ENCODE measurements at places on chromosomes 6 and 20.

GRCh38 chr20:11020712-11021111, 346.9 kb upstream of the JAG1 start:
- DNase-seq, result no peak

DNA sequence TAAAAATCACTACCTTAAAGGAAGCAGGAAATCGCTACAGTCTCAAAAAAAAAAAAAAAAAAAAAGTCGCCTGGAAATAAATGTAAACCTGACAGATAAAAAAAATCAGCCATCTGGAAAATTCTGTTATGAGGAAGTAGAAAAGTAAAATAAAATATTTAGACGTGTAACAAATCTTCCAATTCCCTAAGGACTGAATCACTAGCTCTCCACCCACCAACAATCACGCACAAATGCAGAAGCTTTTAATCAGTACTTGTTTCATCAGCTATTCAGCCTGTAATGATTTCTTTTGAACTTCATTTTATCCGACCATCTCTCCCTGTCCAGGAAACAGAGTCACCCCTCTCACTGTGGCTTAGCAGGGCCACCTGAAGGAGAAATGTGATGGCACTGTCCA, 59.0 kb downstream of the SLC23A2 start:
- no peak for DNase-seq

DNA sequence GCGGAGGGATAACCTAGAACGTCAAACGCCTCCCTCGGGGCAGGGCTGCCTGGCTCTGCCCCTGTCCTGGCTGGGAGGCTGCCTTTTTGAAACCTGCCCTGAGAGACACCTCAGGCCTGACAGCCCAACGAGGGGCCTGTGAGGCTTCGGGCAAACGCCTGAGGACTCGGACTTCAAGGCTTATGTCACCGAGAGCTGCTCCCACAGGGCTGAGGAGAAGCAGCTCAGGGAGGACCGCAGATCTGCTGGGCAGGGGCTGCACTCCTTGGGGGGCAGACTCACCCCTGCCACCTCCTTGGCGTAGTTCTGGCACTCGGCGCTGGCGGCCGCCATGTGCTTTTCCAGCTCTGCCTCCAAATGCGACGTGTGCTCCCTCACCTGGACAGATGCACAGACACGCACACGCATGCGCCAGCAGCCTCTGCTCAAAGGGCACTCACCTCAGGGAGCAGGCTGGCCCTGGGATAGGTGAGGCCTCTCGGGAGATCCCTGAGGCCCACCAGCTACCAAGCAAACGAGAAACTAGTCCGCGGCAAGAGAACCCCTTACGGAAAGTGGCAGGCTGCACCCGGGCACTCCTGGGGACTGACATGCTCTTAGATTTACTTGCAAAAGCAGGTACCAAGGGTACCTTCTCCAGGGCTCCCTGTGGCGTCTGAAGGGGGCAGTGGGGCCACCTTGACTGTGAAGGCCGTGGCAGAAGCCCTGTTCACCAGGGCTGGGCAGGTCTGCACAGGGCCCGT, 49.6 kb downstream of the DSTN start:
- DNase-seq, result no peak

DNA sequence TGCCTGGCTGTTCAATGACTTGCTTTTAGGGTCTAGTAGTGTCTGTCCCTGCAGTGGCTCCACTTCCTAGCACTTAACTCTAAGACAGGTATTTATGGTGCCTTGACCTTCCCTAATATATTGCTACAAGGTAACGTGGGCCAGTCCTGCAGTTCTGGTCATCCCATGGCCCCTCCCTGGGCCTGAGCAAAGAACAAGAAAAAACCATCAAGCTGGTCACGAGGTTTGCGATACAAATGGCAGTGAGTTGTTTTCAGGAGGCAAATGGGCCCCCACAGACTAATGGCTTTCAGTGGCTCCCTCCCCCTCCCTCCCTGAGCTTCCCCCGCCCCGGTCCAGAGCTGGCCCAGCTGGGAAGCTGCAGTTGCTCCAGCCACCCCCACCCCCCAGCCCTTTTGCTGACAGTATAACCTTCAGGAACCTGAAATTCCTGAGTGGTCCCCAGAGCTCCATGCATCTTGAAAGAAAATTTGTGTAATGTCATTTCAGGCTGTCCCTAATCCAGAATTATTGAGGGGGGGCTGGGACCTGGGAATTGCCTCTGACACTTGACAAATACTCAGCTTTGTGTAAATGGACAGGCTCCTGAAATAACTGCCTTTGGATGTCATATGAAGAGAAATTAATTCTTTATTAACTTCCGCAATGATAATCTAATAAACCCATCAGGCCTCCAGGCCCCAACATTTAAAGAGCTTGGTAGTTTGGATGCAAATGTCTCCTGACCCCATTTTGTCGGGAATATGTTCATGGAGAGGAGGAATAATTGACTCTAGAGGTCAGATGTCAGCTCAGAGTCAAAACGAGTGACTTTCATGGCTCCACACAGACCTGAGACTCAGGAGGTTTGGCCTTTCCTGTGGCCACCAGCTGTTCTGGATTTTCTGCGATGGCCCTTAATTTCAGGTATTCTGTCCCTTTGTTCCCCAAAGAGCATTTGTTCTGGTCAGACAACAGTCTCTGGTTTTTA, 153.2 kb upstream of the TOP1 start:
- no peak for DNase-seq

DNA sequence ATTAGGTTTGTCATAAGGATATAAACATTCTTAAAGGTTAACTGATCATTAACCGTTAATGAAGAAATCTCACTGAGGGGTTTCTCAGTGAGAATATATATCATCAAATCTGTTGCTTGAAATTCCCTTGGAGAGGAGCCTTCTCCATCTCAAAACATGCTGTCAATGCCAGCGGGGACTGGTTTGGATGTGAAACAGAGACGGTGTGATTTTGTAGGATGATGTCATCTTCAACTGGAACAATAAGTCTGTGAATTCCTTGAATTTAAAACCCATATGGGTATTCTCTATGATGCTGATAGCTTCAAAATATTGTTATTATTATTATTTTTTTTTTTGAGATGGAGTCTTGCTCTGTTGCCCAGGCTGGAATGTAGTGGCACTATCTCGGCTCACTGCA, 75.9 kb downstream of the GMPR start:
- DNase-seq, result no peak

DNA sequence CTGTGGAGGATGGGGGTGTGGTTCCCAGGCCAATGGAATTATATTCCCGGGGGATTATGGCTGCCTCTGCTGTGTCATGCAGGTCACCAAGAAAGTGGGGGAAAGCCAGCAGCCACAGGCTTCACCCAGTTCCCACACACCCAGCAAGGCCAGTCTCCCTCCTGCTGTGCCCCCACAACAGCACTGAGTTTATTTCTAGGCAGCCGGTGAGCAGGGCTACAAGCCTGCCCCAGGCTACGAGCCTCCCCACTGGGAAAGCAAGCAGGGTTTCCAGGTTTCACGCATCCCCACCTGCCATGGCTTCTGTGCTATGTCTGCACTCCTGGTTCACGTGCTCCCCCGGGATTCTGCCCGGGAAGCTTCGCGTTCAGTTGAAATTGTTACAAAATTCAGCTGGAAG, 72.6 kb downstream of the ERMARD start:
- no peak for DNase-seq

GRCh38 chr6:18171871-18172270, 16.6 kb downstream of the KDM1B start:
- no peak for DNase-seq

- DNase-seq, result peak; percentile 37
These were observed 14.7 kb downstream of the FKBP1A start for GRCh38 chr20:1377984-1378734.

DNA sequence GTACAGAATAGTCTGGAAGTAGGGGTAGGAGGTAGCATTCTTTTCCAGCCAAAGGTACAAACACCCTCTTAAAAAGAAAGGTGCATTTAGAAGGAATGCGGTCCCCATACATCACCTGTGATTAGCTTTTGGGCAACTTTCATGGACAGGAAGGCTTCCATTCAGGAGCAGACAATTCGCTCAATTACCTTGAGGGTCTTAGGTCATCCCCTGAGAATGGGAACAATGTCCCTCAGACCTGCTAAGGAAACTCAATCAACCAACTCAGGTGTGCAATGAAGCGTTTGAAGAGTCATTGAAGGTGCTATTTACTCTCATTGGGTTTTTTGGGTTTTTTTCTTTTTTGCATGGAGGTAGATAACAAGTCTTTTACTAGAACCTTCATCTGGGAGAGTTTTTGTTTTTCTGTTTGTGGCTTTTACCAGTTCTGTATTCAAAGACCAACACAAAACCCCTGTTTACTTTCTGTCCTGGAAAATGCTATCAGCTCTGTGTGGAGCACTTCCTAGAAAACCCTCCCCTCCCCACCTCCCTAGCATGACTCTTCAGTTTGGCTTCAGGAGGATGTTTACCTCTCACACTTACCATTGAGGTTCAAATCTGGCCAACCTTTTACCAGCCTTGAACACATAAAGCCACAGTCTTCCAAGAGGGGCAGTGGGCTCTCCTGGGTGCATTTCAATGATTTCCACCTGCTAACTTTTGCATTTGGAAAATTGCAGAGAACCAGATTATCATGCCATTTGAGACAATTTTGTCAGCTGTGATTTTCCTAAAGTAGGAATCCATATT, 271.2 kb upstream of the PRDM1 start:
- DNase-seq, result peak; percentile 82

- no peak for DNase-seq
These were observed 726.6 kb downstream of the RFPL4B start for GRCh38 chr6:113073611-113074191.

DNA sequence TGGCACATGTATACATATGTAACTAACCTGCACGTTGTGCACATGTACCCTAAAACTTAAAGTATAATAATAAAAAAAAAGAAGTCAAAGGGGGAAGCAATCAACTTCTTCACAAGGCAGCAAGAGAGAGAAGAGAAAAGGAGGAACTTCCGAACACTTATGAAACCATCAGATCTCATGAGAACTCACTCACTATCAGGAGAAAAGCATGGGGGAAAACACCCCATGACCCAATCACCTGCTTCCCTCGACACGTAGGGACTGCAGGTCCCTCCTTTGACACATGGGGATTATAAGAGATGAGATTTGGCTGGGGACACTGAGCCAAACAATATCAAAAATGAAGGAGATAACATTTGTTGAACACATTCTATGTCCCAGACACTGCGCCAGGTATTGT, 94.8 kb upstream of the PHACTR1 start:
- DNase-seq, result no peak

GRCh38 chr6:89611666-89612065, 26.9 kb downstream of the LYRM2 start:
- no peak for DNase-seq

DNA sequence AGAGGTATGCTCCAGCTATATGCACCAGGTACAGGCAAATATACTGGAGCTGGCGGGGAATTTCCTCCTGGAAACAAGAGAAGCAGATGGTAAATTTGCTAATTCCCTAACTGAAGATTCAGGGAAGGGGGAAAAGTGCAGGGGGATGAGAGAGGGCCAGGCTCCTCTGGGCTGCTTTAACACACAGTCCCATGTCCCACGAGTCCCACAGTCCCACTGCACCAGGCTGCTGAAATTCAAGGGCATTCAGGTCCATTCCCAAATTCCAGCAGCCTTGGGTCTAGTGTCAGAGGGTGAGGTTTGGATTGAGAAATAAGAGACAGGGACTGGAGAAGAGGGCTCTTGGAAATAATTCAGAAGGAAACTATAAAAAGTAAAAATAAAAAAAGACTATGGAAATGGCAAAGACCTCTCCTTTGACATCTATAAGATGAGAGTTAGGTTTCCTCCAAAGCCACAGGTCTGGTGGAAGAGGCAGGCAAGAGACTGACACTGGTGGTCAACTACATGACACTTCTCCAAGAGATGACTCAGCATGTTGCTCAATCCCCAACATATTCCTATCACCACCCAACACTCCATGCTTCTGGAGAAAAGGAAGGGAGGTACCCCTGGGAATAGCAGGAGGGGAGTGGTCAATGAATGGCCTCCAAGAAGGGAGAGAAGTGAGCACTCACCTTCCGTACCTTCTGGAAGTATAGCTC, 69.2 kb downstream of the TRAM2 start:
- DNase-seq, result no peak

DNA sequence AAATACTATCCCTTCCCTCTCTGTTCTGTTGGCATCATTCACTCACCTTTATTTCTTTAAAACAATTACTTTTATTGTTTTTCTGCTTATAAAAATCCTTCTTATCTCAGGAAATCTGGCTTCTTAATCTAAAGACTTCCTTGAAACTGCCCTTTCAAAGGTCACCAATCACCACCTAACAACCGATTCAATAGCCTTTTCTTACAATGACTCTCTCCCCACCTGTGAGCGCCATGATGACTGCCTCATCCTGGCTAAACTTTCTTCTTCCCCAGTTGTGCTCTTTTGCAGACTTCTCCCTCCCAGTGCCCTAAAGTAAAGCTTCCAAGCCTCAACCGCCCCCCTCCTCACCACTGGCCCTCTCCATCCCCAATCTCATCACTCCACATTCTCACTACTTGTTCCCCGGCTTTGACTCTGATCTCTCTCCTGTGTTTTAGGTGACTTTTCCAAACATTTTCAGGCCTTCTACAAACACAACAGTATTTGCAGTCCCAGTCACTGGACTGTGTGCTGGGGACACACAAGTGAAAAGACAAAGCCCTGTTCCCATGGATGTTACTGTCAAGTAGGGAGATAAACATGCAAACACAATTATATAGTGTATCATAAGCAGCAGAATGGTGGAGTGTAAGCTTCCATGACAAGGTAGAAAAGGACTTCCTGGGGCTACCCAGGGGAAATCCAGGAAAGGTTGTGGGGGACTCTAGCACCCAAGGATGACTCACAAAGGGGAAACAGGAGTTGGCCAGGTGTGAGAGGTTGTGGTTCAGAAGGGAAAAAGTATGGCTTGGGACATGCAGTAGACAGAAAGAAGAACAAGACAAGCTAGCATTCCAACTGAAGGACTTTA, 12.8 kb downstream of the NHSL1 start:
- no peak for DNase-seq

- no peak for DNase-seq
These were observed 13.4 kb upstream of the HIVEP2 start for GRCh38 chr6:142958343-142958742.

DNA sequence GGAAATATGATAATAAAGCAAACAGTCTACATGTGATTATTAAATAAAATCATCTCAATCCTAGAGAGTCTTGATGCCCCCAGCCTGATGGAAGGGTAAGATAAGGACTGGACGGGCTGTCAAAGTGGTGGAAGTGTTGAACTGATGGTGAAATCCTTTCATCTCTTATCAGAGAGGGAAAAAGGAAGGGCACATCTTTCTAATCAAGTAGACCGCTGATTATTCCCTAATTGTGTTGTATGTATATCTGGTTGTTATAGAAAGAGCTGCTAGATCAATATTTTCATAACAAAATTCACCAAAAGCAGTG, 184.5 kb downstream of the PDE7B start:
- no peak for DNase-seq

DNA sequence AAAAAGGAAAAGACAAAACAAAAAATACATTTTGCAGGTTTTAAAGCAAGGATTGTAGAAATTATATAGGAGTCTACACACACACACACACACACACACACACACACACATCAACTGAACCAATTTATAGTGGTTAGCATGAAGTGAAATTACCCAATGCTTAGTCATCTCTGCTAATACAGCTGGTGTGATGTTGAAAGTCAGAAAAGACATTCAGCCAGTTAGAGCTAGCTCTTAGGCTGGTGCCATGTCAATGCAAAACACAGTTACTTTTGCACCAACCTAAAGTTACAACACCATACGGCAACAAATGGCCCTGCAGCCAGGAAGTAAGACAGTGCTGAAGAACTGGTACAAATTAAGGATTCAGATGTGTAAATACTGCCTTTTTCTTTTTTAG, 15.2 kb downstream of the FAM210B start:
- DNase-seq, result peak; percentile 82

- DNase-seq, result no peak
These were observed 623 bp upstream of the SNX9 start for GRCh38 chr6:157822245-157823000.
